ENCODE measurements at places on chromosomes 1 and 21.
A peak's percentile ranks its signal among the peaks of the same experiment; 100 is the strongest.

DNA sequence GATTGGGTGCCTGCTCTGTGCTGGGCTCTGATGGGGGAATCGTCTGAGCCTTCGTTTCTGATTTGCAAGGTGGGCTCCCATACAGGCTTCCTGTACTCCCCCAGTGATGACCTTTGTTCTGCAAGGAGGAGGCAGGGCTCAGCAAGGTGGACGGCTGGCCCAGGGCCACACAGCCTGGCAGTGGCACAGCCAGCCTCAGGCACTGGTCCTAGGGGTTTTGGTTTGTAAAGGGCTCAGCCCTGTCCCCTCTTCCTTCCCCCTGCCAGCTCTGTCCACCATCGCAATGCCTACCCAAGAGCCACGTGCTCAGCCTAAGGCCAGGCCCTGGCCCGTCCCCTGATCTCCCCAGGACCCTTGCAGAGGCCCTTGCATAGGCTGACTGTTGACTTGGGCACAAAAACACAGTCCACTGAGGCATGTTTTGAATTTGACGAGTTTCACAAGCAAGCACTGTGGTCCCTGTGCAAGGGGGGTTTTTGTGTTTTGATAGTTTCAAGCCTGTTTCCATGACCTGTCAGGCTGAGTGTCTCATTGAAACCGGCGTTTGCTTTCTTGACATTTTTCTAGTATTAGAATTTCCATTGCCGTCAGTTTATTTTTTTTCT, 39.5 kb upstream of the TNFRSF1B start:
- no peak for DNase-seq

DNA sequence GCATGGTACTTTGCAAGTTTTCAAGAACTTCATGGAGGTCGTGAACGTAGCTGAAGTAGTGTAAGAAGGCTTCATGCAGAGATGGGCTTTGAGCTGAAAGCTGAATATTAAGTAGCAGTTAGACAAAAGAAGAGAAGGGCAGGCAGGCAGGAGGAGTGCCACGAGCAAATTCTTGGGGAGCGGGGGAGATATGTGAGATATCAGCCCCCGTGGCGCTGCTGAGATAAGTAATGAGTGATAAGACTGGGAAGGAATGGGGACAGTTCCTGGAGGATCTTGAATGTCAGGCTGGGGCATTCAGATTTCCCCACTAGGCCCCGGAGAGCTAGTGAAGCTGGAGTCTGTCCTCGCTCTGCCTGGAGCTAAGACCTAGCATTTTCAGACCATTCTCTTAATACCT, 27.9 kb upstream of the KIRREL1 start:
- DNase-seq = no peak

- no peak for DNase-seq
Observed at GRCh38 chr1:199909137-199909536, 118.4 kb upstream of the NR5A2 start.

DNA sequence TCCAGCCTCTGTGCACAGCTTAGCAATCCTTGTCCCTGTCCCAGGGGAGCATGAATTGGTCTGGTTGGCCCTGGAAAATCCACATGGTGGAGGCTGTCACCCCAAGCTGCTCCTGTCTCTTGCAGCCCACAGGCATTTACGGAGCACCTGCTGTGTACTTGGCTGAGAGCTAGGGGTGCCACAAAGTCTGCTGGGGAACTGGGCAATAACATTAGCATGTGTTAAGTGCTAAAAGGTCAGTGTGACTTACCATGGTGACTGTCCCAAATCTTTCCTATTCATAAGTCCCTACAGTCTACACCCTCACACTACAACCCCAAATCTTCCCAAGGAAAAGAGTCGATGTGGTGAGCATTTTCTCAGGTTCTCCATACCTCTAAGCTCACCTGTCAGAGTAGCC, 53.6 kb upstream of the ARTN start:
- DNase-seq = no peak

DNA sequence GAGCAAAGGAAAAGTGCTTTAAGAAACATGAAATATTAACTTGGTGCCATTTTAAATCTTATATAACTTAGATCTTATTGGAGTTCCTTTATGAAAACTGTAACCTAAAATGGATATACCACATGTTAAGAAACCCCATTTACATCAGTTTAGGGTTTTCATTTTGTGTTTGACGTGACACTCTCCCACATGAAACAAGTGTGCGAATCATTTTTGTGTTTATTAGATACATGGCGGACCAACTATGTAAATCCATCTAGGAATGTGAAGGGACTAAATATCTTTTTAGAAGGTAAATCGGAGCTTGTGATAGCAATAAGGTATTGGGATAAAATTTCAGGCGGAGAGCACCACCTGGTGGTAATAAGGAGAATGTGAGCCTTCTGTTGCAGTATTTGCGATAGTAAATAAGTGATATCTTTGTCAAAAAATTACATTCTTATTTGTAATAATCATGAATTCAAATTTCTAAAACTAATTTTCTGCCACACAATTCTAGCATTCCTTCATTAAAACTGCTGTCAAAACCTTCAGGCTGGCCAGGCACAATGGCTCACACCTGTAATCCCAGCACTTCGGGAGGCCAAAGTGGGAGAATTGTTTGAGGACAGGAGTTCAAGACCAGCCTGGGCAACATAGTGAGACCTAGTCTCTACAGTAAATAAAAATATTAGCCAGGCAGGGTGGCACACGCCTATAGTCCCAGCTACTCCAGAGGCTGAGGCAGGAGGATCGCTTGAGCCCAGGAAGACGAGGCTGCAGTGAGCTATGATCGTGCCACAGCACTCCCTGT, 31.3 kb downstream of the SMAP2 start:
- DNase-seq = peak; percentile 79

GRCh38 chr1:226763905-226764264, 24.8 kb upstream of the ITPKB start:
- DNase-seq = peak; percentile 86

- no peak for DNase-seq
Observed at GRCh38 chr1:171929121-171929520, 87.8 kb downstream of the DNM3 start.

All from cardiac fibroblast (primary cell).